ENCODE measurements at places on chromosomes 5 and 9.
A peak's percentile ranks its signal among the peaks of the same experiment; 100 is the strongest.

GRCh38 chr5:73615085-73615484, 10.9 kb upstream of the ARHGEF28 start:
- no peak for DNase-seq

DNA sequence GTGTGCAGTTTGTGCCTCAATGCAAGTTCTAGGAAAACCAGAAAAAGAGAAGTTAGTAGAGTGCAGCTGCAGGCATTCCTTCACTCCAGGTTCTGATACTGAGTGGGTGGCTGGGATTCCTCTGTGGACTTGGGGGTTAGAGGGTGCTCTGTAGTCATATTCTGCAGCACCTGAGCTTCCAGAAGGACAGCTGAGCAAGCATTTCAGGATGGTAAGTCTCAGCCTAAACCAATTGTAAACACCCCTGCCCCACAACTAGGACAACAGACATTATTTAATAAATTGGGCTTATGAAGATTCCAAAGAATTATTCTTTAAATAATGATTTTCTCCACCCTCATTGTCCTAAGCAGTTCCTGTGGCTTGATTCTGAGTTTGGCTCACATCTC, 9.1 kb downstream of the FAXDC2 start:
- no peak for DNase-seq

- DNase-seq: no peak
These were observed 11.3 kb downstream of the SHOC1 start for GRCh38 chr9:111783424-111783823.

GRCh38 chr9:134026981-134027380, 1.7 kb downstream of the BRD3OS start:
- DNase-seq: no peak

- no peak for DNase-seq
These were observed 49.9 kb upstream of the CTSL start for GRCh38 chr9:87675906-87676515.

- no peak for DNase-seq
These were observed 2.6 kb downstream of the PTPA start for GRCh38 chr9:129113645-129114304.

GRCh38 chr5:171647043-171647903, 138.3 kb upstream of the SMIM23 start:
- no peak for DNase-seq

- DNase-seq: peak; percentile 1
These were observed 712 bp upstream of the HSPA4 start for GRCh38 chr5:133051061-133051541.

- no peak for DNase-seq
These were observed 82.1 kb upstream of the SLC25A51 start for GRCh38 chr9:37986001-37986400.

- no peak for DNase-seq
These were observed 87.3 kb downstream of the COL5A1 start for GRCh38 chr9:134728801-134729495.

DNA sequence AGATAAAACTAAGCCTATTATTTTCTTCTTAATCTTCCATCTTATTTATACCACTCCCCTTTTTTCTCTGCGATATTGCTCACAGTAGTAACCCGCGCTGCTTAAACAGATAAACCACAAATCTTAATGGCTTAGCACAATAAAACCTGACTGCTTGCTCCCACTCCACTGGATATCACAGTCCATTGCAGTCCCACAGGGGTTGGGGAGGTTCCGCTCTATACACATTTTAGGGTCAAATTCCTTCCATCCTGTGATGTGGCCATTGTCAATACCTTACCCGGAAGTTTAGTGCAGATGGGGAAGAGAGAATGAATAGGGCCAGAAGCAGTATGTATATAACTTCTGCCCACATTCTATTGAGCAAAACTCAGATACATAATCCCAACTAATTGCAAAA, 193.7 kb downstream of the RAB3C start:
- no peak for DNase-seq

DNA sequence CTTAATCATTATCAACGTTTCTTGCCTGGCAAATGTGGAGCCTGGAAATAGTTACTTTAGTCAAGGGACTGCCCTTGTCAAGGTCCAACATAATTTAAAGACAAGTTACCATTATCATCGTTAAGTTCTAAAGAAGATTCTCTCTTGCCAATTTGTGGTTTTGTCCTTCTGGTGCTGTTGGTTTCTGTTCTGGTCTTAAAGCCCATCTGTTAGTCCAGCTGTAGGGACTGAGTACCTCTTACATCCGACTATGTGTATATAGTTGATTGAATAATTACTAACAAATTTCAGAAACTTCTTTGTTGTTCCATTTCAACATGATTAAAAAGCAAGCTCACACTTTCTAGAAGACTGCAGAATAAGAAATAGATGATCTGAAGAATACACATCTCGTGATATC, 1854.9 kb downstream of the MAT2B start:
- DNase-seq: no peak

DNA sequence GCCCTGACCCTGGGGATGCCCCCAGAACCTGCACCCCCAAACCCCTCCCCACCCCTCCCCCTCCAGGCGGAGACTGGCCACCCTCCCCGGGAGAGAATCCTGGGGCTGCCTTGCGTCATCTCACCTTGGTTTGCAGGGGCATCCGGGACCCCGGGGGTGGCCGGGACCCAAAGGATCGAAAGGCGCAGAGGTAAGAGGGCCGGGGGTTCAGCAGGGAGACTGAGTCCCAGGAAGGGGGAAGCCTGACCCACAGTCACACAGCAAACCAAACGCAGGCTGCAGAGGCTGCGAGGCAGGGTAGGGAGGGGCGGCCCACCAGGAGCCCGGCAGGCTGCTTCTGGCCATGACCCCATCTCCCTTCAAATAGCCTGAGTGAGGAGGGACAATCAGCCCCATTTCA, 33.8 kb upstream of the ORM1 start:
- no peak for DNase-seq

DNA sequence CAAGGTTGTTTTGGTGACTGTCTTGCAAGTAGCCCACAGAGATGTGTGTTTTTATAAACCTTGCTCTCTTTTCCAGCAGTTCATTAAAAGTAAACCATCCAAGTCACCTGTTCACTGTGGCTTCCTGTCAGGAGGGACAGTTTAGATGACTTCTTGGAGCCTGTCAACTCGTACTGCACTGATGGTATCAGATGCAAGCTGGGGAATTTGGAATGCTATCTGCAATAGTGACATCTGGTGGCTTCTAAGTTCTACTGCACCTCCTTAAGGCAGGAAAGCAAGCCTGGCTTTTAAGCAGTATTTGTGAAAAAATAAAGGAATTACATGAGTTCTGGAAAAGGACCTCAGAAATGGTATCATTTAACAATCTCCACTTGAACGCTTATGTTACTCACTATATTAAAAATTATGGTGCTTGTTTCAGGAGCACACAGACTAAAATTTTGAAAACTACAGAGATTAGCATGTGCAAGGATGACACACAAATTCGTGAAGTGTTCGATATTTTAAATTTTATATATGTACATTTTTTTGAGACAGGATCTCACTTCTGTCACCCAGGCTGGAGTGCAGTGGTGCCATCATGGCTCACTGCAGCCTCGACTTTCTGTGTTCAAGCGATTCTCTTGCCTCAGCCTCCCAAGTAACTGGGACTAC, 164.0 kb downstream of the TTC39B start:
- DNase-seq: no peak

DNA sequence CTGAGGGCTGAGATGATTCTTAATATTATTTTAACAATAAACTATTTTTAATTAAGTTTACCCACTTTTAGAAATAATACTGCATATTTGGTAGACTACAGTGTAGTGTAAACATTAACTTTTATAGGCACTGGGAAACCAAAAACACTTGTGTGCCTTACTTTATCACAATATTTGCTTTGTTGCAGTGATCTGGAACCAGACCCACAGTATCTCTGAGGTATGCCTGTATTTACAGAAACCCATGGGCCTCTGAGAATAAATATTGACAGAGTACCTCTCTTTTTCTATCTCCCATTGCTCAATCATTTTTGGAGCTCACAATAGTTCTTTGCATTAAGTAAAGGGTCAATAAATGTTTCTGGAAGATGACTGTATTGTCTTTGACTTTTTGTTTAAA, 73.3 kb downstream of the SLCO4C1 start:
- DNase-seq: no peak

DNA sequence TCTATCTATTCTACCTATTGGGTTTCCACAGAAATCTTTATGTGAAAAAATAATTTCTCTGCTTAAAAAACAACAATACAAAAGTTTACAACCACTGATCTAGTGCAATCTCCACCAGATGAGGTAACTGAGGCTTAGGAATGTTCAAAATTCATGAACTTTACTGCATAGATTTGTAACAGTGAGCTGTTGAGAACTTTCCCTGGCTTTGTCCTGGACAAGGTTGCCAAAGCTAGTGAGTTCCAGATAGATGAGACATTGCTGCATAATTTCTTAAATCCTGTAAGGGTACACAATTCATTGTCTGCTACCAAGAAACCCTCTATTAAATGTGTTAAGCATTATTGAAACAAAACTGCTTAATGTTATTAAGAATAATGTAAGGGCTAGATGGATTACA, 102.7 kb downstream of the OSMR start:
- DNase-seq: no peak

DNA sequence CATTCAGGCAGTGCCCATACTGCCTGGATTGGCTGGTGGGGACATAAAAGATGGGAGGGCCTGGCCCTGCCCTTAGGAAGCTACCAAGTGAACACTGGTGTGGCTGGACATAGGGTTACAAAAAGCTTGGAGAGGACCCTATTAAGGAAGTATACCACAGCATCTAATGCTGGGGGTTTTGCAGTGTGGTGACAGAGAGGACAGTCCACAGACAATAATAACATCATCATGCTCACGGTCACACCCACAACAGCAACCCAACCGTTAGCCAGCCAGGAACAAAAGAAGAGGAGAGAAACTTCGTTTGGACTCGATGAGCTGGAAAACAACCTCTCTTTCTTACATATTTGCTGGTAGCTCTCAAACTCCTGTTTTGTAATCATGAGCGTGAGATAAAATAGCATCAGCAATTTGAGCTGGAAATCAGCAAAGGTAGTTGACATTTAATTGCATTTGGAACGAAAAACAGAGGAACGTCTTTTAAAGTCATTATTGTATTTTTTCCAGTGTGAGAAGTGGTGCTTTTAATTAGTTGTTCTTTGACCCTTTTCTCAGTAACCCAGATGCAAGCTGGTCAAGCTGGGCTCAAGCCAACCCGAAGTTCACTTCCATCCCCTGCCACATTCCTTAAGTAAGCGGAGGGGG, 73.4 kb downstream of the NSG2 start:
- DNase-seq: no peak

GRCh38 chr5:150457121-150457520, 7.6 kb upstream of the RPS14 start:
- DNase-seq: no peak

- no peak for DNase-seq
These were observed 702.1 kb downstream of the SEMA5A start for GRCh38 chr5:8843771-8844170.

- DNase-seq: no peak
These were observed 1.9 kb downstream of the MTAP start for GRCh38 chr9:21804331-21804730.

DNA sequence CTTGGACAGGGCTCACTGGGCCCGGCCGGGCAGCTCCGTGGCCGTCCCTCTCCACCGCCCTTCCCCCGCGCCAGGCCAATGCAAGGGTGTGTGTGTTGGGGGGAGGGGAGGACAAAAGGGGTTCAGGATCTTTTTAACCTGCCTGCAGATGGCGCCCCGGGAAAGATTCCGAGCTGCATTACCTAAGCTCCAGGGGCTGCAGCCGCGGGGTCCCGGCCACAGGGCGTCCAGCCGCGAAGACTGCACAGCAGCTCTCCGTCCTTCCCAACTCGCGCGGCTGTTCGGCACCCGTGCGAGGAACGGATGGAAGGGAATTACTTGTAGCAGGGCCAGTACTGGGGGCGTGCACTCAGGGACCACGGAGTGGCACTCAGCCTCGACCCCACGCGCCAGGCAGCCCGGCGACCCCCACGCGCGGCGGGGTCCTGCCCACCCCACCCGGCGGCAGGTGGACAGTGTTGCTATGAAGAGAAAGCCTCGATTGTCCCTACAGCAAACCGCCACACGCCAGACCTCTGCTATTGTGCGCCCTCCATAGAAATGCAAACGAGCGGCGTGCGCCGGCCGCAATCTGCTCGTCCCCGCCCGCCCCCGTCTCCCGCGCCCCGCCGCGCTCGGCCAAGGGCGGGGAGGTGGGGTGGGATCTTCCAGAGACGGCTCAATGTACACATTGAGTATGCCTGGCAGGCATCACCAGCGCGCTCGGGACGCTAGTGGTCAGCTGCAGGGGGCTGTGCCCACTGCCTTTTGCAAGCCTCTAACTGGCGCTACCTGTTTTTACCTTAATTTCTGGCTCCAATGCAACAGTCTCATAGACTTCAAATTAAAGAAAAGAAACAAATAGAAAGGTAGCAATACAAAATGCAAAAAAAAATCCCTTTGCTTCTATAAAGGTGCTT, 796 bp upstream of the GADD45G start:
- no peak for DNase-seq

DNA sequence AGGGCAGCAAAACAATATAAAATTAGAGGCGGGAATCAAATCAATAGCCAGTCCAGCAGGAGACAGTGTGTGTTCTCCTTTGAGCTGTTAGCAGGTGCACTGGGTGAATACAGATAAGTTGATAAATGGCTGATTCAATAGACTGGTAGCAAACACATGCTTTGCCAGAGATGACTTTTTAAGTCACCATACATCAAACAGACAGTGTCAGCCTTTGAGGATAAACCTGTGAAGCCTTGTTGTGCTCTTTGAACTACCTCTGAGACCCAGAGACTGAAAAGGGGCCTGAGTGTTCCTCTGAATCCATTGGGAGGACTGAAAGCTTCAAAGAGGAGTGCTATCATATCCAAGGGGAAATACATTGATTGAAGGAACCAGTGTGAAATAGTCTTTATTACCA, 301.9 kb downstream of the RASEF start:
- no peak for DNase-seq

- no peak for DNase-seq
These were observed 88.8 kb upstream of the RUFY1 start for GRCh38 chr5:179461576-179461975.

GRCh38 chr9:135442075-135442474, 37.5 kb upstream of the PPP1R26 start:
- DNase-seq: no peak

Data from stimulated activated CD8-positive, alpha-beta memory T cell treated with anti-CD3 and anti-CD28 coated beads, Interleukin-7, amount 100 ng/mL, for 4 hours (primary cell).